ENCODE measurements at places on chromosomes 5 and 9.
A peak's percentile ranks its signal among the peaks of the same experiment; 100 is the strongest.

GRCh38 chr9:96430377-96430776 is 12.2 kb upstream of the ZNF367 start:
- no peak for DNase-seq

DNA sequence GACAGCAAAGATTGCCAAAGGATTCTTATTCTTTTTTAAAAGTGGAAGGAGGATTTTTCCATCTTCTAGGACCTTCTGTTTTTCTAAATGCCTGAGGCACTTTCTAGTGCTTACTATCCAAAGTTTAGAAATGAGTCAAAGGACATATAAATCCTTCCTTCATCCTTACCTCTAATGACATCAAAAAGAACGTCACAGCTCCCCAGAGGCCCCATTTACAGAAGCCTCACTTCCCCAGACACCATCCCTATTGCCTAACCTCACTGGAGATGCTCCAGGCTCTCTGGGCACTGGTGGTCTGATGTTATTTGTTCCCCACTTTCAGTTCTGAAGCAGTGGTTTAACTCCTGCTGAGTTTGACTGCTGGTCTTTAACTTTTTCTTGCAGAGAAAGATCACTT is 504.3 kb downstream of the AGTPBP1 start:
- no peak for DNase-seq

DNA sequence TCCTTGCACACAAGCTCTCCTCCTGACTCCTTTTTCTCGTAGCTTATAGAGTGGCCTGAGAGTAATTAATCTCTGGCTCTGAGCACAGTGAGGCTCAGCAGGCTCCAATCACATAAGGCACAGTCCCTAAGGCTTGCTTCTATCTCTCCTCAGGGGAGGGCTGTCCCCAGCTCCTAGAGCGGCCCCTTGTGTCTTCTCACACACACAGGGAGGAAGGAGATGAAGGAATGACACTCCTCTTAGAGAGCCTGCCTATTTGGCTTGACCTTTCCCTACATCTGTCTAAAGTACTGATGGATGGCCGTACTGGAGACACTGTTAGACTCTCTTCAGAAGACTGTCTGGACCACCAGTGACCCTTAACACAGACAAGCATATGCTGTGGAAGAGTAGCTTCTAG is 12.9 kb downstream of the TAS2R1 start:
- no peak for DNase-seq

GRCh38 chr5:96279801-96280542 is 153.1 kb downstream of the PCSK1 start:
- no peak for DNase-seq

DNA sequence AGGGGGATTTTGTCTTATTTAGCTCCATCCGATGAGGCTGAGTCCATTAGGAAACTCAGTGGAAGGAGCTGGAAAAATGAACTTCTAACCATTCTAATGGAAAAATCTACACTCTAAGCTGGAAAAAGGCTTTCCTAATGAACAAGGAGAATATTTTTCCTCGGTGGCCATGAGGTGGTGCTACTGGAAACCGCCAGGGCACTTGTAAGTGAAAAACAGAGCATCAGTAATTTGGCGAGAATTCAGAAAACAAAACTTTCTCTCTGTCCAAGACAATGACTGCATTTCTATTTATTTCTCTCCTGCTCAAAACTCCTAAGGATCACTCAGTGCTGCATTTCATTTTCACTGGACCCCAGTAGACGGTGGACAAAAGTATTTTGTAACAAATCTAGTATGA is 237.6 kb downstream of the TENT4A start:
- no peak for DNase-seq

GRCh38 chr5:132467287-132467984 is 23.1 kb downstream of the IRF1 start:
- DNase-seq: no peak

GRCh38 chr5:118692811-118693342 is 295.5 kb downstream of the DTWD2 start:
- DNase-seq: no peak

DNA sequence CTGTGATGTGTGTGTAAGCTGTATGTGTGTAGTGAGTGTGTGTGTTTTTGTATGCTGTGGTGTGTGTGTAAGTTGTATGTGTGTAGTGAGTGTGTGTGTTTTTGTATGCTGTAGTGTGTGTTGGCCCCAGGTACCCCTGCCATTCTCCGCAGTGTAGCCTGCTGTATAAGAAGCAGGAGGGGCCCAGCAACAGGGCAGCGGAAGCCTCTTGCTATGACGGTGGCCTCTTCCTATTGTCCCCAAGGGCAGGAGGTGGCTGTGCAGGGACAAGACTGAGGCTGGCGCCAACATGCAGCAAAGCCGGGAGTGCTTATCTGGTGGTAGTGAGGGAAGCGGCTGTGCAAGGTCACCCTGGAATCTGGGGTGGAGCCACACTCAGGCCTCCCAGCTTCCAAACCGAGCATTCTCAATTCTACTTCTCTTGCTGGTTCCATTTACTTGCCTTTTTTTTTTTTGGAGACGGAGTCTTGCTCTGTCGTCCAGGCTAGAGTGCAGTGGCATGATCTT is 5.1 kb downstream of the SPAAR start:
- DNase-seq: no peak

DNA sequence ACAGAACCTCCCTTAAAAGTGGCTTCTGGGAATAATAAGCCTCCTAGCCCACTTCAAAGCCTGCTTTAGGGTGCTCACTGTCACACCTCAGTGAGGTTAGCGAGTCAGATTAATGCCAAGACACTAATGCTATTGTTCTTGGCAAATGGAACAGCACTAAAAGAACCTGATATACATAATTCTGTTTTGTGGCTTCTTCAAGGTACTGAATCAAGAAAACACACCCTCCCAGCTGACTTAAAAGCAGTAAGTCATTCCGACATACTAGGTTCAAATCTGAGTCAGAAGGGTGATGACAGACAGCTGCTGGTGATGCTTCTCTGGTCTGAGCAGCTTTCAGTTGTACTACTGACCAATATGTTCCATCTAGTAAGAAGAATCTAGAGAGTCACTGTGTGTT is 121.6 kb downstream of the OXCT1 start:
- no peak for DNase-seq

- no peak for DNase-seq
Measured at GRCh38 chr5:157107508-157107907, 1.3 kb downstream of the HAVCR2 start.

- DNase-seq: no peak
Measured at GRCh38 chr9:114096866-114097612, 2.1 kb downstream of the KIF12 start.

GRCh38 chr9:132820169-132820944 is 57.7 kb downstream of the AK8 start:
- DNase-seq: no peak

DNA sequence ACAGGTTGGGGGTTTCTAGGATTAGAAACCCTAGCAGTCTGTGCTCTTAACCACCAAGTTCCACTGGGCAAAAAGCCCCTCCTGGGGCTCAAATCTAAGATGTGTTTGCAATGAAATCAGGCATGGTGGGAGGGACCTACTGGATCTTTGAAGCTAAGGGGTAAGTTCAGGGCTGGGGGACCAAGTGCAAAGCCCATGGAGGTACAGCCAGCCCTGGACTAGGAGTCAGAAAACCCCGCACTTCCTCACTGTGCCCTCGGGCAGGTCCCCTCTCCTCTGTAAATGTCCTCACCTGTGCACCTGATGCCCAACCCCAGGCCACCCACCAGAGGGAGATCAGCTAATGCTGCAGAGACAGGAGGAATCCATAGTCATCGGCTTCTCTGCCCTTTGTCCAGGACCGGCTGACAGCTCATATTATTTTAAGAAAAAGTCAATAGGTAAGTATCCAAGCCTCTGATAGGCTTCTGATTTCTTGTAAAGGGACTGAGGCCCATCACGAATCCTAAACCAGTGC is 138.3 kb downstream of the PAX5 start:
- no peak for DNase-seq

DNA sequence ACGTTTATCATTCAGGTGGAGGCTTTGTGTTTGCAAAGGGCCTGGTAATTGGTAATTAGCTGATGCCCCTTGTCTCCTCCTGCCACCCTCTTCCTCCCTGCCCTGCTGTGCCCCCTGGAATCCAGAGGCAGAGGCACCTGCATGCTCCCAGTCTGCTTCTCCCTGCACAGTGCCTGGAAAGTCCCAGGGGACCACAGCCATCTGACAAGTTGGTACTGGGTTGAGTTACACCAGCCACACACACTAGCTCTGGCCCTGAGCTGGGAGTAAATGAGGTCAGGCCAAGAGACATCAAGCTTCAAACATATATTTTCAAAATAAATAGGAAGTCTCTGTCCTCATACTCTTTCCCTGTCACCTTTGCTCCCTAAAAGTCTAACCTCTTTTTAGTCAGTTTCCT is 56.3 kb downstream of the INSYN2B start:
- no peak for DNase-seq

DNA sequence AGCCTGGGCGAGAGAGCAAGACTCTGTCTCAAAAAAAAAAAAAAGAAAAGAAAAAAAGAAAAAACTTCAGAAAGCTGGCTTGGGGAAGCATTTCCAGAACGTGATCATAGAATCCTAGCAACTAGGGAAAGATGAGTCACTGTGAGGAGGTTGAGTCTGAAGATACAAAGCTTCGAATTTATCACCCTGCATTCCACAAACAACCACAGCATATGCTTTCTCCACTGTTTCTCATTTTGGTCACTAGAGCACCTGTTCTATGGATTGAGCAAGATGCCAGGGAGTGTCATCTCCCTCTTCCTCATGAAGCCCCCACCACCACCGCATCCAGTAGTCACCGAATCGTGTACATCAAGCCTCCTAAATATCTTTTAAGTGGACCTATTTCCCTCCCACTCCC is 37.9 kb downstream of the SEMA5A start:
- DNase-seq: no peak

GRCh38 chr9:137817236-137818200 is 60.1 kb upstream of the CACNA1B start:
- no peak for DNase-seq

DNA sequence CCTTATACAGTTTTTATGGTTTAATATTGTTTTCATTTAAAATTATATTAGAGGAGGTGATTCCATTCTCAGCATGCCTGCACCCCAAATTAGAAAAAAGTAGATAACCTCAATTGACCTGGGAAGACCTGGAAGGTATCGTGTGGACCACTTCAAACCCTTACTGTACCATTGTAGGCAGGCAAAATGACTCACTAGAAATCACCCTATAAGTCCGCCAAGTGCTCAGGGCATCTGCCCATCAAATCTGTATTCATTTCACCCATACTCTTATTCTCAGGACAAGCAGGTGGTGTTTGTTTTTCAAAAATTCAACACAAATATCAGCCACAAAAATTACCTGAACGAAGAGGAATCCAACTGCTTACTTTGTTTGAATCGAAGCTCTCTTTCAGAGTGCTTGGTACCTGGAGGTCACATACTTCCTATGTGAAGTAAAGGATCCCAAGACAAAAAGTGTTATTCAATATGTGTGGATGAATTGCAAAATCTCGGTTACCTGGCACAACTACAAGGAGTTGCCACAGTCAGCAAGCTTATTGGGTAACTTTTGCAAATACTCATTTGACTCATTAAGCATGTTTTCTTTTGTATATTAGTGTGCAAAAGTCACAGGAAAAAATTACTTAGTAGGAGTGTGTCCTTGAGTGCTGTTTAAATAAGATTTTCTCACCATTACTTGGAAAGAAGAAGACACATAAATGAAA is 216.2 kb downstream of the ENC1 start:
- DNase-seq: no peak

DNA sequence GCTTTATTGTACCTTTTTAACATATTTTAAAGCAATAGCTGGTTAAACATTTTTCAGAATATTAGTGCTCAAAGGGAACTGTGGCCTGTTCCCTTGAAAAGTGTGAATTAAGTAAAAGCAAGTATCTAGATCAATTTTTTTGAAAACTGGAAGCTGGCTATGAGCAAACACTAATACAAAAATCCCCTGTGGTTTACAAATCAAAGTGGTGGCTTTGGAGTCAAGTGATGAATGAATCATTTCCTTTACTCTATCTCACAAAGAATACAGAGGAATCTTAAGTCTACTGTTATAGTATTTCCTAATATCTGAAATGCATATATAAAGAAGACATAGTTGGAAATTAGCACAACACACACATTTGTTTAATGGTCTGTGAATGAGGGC is 212.4 kb upstream of the C9orf72 start:
- no peak for DNase-seq

DNA sequence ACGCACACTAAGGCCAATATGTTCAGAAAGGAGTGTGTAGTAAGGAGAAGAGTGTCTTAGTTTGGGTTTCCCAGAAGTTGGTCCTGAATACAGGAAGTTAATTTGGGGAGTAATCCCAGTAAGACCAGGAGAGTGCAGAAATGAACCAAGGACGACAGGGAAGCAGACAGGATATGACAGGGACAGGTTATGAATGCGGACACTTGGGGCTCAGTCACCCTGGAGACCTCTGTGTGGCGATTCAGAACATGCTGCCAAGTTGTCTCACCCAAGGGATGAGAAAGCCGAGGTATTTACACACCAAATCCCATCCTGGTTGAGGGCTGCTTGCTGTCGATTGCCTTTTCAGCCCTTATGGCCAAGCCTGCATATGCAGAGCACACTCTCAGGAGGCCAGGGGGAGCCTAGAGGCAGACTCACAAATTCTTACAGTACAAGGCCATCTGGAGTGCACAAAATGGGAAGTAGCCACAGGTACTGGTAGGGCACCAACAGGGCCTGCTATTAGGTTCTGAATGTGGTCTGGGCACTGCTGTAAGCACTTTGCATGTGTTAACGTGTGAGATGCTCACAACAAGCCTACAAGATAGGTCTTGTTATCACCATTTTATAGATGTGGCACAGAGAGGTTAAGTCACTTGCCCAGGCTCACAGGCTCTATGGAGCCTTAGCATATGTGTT is 233.1 kb upstream of the ANKRD55 start:
- DNase-seq: no peak

GRCh38 chr5:157047898-157048297 is 11.0 kb downstream of the HAVCR1 start:
- DNase-seq: no peak

DNA sequence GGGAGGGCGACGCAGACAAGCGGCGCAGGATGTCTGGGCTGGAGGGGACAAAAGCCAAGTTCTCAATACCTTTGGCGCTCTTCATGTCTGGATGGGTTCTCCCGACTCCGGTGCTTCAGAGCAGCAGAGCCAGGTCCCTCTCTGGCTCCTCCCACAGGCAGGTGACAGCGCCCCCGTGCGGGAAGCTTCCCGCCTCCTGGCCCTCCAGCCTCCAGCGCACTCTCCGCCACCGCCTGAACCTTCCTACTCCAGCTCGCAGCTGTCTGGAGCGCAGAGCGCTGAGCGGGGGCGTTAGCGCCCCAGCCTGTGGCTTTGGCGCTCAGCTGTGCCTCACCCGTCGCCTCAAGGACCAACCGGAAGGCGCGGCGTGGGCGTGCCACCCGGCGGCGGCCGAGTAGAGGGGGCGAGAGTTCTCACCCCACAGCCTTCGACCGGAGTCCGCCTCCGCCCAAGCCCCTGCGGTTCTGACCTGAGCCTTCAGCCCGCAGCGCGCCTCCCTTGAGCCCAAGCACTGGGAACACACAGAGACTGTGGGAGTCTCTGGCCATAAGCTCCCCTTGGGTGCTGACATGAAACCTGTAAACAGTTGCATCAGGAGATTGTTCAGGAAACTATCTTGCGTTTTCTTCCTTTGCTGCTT is at the start of gene SLCO4C1:
SLCO4C1 (minus strand) TSS at position 107 of the 640 bp plus-strand sequence; CDS start at position 85, 22 bp downstream.
- DNase-seq: peak; percentile 96

- DNase-seq: no peak
Measured at GRCh38 chr5:138054206-138054605, 21.3 kb upstream of the FAM13B start.

- no peak for DNase-seq
Measured at GRCh38 chr5:58009754-58010153, 450.1 kb downstream of the PLK2 start.

- peak; percentile 26 for DNase-seq
Measured at GRCh38 chr9:129273136-129273895, 95.3 kb upstream of the IER5L start.
